ENCODE measurements at places on chromosomes 2 and 18.

- peak; percentile 77 for DNase-seq
Observed at GRCh38 chr2:74418312-74418711, 3.1 kb downstream of the C2orf81 start.

- DNase-seq: no peak
Observed at GRCh38 chr2:79832511-79833234, 319.8 kb downstream of the CTNNA2 start.

- DNase-seq: peak; percentile 14
Observed at GRCh38 chr2:226184940-226185615, 614.5 kb downstream of the IRS1 start.

DNA sequence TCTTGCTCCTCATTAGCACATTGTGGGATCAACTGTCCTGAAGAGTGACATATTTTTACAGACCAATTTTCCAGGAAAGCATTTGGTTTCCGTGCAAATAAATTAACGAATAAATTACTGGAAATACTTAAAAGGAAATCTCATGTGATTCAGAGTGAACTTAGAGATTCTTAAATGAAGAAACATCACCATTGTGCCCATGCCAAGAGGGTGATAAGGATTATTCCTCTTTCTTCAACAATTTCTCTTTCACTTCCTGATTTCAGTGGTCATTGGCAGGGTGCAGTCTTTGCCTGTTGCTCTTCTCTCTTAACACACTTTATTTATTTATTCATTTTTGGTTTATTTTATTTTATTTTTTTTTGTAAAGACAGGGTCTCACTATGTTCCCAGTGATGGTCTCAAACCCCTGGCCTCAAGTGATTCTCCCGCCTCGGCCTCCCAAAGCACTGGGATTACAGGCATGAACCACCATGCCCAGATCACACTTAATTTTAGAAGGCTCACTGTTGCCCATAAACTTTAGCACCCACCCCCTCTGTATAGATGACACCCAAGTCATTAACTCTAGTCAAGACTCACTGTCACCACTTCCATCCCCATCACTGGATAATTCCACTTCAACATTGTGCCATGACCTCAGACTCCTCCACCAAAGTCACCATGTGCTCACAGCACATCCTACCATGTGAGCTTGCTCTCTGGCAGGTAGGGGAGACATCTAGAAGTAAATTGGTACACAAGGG is 92.6 kb upstream of the CERS6 start:
- DNase-seq: no peak

GRCh38 chr2:126657636-126658318 is 1.8 kb downstream of the GYPC start:
- DNase-seq: peak; percentile 77

DNA sequence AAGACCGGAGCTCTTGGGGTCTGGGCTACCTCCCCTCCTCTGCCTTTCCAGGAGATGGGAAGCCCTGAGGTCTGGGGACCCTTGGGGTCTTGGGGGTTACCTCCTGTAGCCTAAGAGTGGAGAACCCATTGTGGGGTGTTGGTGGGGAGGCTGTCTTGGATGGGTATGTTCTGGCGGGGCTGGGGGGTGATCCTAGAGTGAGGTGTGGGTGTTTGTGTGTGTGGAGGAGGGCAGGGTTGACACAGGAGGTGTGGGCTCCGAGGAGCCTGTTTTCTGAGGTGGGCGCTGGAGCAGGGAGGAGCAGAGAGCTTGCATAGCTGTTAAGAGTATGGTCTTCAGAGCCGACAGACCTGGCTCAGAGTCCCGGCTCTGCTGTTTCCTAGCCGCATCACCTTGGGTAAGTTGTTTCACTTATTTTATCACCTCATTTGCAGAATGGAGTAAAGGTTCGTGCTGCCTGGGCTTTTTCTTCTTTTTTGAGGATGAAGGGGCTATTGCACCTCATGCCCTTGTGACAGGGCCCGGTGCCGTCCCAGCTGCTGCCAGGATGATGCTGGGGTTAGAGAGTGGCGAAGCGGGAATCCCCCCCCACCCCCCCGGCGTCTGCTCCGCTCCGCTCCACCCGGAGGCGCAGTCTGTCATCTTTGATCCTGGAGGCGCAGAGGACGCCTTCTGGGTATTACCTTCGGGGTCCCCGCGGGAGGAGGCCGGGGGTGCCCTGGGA is 17.2 kb downstream of the TET3 start:
- DNase-seq: no peak

DNA sequence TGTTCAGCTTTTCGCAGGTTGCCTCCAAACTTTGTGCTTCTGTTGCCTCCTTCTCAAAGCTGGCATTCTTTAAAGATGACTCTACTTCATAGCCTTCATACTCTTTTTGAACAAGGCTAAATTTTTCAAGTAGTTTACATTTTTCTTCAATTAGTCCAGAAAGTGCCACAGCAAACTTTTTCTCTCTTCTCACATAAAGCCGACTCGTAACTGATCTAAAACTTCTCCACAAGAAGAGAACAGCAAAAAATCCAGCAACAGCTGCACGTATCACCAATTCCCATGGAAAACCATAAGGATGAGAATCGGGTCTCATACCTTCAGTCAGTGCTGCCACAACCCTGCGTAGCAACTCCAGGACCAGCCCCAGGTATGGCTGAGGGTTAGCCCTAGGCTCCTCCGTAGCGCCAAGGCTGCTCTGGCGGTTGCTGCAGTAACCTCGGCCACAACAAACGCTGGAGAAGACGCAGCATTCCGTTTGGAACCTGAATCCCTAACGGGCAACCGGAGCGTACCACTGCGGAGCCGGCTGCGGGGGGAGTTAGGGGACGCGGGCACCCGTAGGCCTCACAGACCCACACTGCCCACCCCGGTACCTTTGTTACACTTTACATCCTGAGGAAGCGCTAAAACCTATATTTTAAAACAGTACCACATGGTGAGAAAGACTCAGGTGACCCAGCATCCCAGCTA is at the start of gene CTAGE1:
Gene CTAGE1 (minus strand): TSS at position 420 of the 693 bp plus-strand sequence. CDS start 104 bp downstream, at position 316.
- no peak for DNase-seq

Data from left ventricle myocardium inferior (tissue), 1 donor.